ENCODE measurements at places on chromosomes 7 and 10. TPM values are rescaled to one million over a fixed set of nuclear protein-coding genes. Genes with fewer than 3 reads are reported as not detected.

- DNase-seq: no peak
Observed at GRCh38 chr7:14793151-14793550, 109.4 kb downstream of the DGKB start.

DNA sequence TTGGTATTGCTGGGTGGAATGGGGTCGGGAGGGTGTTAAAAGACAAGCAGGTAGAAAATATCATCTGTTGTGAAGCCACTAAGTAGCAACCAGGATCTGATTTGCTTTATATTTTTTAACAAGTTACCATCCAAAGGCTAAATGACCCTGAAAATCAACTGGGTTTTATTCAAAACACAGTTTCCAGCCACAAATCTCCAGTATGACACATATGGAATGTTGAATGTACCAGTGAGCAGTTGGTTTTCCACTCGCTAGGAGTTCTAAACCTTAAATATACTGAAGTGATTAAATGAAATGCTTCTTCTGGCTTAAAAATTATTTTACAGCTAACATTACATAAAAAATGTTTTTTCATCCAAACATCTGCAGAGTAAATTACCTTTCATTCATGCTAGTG lies 112.5 kb downstream of the PDE1C start:
- DNase-seq: no peak

- no peak for DNase-seq
Observed at GRCh38 chr7:28360739-28361138, 51.6 kb upstream of the CREB5 start.

DNA sequence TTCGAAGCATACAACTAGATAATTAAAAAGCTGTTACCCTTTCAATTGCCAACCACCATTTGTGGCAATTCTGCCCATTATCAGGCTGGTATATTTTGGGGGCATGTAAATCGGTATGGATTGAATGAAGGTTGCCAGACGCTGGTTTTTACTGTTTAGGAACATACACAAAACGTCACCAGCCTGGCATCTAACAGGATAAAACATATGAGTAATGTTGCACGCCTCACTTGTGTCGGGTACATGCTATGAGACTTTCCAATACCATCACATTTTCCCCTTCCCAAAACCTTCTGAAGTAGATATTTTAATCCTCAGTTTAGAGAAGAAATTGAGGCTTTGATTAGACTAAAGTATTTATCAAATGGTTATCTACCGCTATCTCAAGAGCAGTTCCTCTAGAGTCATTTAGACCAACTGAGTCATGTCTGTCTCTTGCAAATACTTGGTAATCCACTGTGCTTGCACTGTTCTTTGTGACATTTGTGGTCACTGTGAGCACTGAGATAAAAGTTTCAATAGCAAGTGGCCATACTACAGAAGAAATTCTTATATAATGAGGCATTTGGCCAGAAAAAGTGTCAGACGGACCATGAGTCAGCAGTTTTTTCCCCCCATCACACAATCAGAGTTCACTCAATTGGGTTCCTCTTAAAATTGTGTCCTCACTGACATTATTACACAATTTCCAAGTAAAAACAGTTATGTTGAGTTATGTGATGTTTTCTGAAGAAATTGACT lies 498.7 kb downstream of the NXPH1 start:
- no peak for DNase-seq

DNA sequence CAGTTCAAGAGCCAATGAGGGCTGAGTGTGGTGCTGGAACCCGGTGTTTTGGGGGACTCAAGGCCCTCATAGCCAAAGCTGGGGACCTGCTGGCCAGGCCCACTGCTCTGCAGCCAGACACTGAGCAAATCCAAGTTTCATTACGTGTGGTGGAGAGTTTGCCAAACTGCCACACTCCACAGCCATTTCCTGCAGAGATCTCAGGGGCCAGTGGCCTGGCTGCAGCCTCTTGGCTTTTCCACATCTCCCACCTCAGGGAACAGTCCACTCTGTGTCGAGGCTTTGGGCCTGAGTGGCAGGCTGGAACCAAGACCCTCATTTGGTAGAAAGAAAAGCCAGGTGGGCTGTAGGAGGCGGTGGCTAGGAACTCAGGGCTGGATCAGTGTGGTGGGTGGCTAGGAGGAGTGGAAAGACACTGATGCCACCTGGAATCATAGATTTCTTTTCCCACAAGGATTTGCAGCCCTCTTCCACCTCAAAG lies 3.2 kb downstream of the HOXA11 start:
- no peak for DNase-seq

DNA sequence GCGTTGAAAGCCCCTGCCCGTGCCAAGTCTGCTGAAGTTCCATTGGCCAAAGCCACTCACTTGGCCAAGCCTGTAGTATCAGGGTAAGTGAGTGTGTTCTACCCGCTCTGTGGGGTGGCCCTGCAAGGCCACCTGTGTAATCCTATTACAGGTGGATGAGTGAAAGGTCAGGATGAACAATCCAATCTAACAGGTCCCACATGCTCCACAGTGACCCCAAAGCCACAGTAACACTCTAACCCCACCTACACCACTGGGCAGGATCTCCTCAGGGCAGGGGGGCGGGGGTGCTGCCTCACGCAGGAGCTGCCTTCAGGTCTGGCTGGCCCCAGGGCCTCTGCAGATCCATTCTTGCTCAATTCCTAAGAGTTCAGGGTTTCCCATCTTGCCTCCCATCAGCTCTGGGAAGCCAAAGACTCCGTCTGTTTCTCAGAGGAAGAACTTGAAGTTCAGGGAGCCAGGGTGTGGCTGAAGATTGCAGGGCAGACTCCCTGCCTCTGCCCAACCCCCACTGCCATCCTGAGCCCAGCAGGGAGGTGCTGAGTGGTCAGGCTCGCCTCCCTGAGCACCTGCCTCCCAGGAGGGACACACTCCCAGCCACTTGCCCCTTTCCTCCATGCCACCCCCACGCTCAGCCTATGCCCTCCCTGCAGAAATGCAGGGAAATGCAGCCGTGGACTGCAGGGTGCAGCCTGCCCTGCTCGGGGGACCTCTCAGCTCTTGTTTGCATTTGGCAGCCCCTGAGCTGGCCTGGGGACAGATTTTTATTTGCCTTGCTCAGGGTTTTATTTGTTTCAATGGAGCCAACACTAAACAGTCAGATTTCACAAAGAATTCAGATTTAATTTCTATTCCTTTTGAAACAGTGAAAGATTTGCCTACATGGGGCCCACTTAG lies 9.8 kb upstream of the COMTD1 start:
- no peak for DNase-seq

GRCh38 chr10:47337310-47337709 lies 10.9 kb upstream of the RBP3 start:
- DNase-seq: no peak

- DNase-seq: no peak
Observed at GRCh38 chr10:73774637-73775036, 7.2 kb upstream of the CHCHD1 start.

DNA sequence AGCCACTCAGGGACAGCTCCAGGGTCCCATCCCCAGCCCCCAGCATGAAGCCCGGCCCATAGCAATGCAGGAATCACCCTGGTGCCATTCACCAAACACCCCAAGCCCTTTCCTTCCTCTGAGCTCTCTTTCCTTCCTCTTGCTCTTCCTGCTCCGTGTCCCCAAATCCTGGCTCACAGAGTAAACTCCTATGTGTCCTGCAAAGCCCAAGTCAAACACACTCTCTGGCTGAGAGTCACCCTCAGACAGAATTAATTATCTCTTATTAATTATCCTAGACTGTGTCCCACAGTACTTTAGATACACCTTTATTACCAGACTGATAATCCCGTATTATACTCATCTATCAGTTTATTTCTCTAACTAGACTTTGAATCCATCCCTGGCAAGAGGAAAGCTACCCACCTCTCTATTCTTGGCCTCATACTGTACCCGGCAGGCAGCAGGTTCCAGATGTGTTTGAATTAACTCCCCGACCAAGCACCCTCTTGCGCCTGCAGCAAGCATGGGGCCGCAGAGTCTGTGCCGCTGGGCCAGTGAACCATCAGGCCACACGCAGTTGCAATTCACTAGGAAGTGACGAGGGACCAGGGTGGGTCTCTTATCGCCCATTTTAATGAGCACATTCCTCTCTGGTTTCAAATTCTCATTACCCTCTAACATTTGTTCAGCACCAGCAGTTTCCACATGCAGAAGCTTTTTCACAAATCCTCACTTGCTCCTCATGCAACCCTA lies 86.7 kb downstream of the PRKAG2 start:
- no peak for DNase-seq

DNA sequence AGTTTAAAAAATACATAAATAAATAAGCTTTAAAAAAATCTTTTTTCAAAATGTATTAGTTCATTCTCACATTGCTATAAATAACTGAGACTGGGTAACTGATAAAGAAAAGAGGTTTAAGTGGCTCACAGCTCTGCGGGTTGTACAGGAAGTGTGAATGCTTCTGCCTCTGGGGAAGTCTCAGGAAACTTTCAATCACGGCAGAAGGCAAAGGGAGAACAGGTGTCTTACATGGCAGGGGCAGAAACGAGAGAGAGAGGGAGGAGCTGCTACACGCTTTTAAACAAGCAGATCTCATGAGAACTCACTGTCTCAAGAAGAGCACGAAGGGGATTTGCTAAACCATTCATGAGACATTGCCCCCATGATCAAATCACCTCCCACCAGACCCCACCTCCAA lies 114.6 kb downstream of the DNAJC1 start:
- DNase-seq: no peak

GRCh38 chr7:115059321-115059720 lies 137.4 kb downstream of the MDFIC start:
- peak; percentile 37 for DNase-seq

DNA sequence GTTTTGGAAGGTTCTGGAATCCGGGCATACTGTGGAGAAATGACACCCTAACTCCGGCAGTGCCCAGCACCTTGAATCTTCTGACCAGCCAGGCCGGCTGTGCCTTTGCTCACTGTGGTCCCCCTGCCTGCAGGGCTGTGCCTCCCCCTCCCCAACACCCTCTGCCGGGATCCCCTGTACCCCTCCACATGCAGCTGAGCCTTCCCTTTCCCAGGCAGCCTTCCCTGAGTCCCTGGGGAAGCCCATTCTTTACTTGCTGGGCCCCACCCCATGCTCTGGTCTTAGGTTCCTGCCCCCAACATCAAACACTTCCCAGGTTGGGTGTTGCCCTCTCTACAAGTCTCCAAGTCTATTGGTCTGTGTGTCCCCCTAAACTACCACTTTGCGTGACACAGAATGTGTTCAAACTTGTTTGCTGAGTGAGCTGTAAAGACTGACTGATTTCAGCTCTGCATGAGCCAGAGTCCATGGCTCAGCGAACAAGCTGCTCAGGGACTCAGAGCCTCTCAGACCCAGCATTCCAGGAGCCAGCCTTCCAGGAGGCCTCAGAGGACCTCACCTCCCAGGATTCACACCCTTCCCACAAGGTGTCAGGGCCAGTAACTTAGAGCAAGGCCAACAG lies 31.6 kb downstream of the CALML5 start:
- no peak for DNase-seq

IDE gene
- polyA plus RNA-seq: 8.6 TPM

HYCC1 gene
- 2.2 TPM for polyA plus RNA-seq

PTEN gene
- 22.3 TPM for polyA plus RNA-seq

MEOX2 gene
- polyA plus RNA-seq: not detected

HKDC1 gene
- 8.3 TPM for polyA plus RNA-seq
